COLO829 (cell line): ENCODE measurements at places on chromosomes 5 and 9.
A peak's percentile ranks its signal among the peaks of the same experiment; 100 is the strongest.

- DNase-seq: no peak
Measured at GRCh38 chr5:129459450-129459776, 685 bp upstream of the ADAMTS19 start.

DNA sequence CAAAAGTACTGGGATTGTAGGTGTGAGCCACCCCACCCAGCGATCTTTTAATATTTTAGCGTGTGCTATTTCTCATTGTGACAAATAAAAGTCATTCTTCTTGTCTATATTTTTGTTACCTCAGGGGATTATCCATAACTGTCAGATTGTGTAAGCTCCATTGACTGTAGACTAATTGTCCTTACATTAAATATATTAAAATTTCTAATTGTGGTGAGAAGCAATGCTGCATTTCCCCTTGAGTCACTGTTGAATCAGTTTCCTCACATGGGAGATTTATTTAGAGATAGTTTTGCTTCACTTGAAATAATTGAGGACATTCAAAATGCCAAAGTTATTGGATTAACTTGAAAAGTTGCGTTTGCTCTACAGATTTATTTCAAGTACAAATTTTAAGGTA lies 782.4 kb upstream of the WWC1 start:
- no peak for DNase-seq

DNA sequence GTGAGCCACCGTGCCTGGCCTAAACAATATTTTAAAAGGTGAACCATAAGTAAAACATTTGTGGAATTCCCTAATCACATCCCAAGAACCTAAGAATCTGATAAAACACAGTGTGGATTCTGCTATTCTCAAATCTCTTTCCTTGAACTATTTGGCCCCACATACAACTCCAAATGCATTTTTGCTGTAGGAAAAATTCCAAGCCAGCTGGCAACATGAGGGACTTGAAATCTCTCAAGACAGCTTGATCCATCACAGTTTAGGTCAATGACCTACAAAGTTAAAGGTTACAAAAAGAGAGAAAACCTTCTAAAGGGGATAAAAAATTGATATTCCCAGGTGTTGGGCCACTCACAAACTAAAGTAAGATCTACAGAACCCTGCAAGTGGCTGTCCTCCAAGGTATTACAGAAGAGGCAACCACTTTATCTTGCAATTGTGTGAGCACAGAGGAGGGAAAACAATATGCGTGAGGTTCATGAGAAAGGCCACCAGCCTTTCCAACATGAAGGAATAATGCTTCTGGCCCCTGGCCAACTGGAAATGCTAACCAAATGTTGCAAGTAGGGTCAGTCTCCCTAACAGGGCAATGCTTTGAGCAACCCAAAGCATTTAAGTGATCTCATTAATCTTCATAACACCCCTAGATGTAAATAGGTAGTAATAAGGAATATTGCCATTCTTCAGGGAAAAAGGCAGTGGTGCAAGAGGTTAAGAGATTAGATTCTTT lies 221.4 kb downstream of the SEMA5A start:
- no peak for DNase-seq

DNA sequence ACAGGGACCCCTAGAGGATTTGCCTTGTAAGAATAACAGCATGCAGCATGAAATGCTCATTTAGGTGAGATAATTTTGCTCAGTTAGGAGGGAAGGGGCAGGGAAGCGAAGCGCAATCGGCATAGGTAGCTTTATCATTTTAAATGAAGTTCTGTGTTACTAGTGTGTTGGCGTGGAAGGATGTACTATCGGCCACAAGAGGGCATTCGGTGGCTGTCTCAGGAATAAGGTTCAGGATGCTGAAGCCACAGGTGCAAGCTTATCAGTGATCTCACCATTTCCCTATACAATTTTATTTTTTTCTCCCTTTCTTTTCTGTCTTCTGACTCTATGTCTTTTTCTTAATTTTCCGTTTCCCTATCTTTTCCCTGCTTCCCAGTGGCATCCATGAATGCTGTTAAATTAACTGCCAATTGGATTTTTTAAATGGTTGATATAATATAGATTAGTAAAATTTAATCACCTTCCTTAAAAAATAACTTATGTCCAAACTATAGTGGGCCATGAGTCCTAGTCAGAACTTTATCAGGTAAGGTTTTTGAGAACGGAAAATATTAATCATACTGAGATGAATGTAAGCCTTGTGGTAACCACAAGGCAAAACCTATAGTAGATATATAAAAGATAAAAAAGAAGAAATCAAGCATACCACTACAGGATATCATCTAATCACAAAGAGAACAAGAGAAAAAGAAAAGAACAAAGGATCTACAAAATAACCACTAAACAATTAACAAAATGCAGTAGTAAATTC lies 1.2 kb upstream of the INSL6 start:
- DNase-seq: peak; percentile 35

- no peak for DNase-seq
Measured at GRCh38 chr5:75185763-75186162, 50.9 kb downstream of the ANKRD31 start.

DNA sequence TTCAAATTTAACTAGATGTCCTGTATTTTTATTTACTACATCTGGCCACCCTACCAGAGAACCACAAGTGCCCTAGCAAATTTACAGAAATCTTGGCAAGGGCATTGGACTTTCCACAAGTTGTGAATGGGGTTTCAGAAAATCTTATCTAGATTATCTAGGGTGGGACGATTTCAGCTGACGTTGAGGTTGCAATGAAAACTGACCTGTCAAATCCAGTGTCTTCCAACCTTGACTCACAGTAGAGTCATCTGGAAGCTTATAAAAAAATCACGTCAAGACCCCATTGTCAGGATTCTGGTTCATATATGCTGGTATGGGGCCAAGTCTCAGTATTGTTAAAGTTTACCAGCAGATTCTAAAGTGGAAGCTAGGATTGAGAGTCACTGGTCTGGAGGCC lies 109.6 kb upstream of the ACTBL2 start:
- DNase-seq: peak; percentile 58
